ENCODE measurements at places on chromosomes 13 and 19. TPM values are rescaled to one million over a fixed set of nuclear protein-coding genes. Genes with fewer than 3 reads are reported as not detected.

DNA sequence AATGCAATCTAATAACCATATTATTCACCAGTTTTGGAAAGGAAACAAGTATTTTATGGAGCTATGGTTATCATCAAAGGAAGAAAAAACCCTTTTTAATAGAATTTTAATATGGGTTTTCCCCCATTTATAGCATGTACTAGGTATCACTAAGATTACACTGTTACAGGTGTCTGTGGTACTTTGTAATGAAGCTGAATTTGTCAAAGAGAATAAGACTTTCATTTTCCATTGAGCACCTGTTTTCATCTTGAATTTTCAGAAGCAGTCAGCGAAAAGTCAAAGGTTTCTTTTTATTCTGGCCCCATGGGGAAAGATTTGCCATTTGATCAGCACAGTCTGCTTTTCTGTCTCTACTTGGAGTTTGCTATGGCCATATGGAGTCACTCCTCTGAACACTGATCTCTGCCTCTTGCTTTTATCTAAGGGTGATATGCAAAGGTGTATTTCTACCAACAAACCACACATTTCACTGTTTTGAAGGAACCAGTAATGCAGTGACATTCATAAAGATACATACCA, 590.0 kb downstream of the DCT start:
- DNase-seq, result no peak

DNA sequence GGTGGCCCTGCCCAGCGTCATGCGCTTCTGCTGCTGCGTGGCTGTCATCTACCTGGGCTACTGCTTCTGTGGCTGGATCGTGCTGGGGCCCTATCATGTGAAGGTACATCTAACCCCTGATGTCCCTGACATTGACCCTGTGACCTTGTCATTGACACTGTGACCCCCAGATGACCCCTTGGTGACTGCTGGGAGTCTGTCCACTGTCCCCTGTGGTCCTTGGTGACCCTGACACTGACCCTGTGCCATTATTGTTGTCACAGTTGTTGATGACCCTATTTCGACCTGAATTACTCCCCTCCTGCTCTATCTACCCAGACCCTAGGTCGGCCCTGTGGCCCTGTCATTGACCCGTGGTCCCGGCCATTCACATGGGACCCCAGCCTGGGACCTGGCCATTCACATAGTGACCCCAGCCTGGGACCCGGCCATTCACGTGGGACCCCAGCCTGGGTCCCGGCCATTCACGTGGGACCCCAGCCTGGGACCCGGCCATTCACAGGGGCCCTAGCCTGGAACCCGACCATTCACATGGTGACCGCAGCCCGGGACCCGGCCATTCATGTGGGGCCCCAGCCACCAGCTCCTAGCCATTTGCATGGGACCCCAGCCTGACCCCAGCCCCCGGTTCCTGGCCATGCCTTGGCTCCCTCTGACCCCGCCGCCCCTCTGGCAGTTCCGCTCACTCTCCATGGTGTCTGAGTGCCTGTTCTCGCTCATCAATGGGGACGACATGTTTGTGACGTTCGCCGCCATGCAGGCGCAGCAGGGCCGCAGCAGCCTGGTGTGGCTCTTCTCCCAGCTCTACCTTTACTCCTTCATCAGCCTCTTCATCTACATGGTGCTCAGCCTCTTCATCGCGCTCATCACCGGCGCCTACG, 5.7 kb upstream of the PNPLA6 start:
- DNase-seq, result no peak

GRCh38 chr13:99859178-99860177, 112.1 kb downstream of the ZIC5 start:
- DNase-seq, result no peak

DNA sequence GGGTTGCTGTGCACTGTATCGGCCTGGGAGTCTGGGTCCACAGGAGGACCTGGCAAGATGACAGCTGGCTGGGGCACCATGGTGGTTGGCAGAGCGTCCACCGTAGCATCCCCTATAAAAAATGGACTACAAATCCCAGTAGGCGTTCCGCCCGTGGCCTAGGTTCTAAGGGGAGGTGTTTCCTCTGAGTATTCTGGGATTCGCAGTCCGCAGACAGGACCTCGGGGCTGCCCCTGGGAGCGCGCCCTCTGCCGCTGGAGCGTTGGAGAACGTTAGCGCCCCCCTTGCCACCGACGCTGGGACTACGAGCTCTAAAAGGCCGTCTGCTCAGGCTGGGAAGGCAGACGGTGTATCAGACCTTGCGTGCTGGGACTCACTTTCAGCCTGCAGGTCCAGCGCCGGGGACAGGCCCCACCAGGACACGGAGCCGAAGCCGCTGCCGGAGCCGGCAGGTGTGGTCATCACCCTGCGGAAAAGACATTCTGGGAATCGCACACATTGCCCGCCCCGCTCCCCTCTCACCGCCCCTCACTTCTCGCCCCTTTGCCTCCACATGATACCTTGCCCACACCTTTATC, 372 bp downstream of the DNAAF3 start:
- peak; percentile 82 for DNase-seq

GRCh38 chr13:107450931-107451330, 764.4 kb downstream of the LIG4 start:
- DNase-seq, result no peak

- DNase-seq, result no peak
Measured at GRCh38 chr13:44255771-44256364, 117.8 kb upstream of the SERP2 start.

DNA sequence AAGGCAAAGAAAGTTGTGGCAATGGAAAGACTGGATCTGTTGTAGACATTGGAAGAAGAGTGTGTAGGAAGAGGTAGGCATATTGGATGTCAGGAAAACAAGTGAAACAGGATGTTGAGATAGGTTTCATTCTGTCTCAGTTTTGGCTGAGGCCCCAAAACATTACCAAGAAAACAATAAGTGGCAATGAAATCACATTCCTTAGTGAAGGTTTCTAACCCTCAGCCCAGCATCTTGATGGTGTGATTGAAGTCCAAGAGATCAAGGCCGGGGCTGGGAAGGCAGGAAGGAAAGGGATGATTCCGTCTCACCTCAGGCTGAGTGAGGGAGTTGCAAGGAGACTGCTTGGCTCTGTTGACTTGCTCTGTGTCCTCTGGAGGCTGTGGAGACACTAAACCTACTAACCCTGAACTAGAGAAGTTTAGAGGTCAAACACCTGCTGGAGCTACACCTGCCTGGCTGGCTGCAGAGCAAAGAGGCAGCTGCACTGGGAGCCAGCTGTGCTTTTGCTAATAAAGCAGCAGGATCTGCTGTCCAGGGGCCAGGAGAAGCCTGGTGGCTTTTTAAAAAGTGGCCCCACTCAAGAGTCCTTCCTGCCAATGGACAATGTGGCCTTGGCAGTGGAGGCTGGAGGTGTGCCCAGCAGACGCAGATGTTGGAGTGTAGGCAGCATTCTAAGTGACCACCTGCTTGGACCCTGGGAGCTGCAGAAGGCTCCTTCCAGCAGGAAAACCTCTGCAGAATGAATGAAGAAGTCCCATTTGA, 53.6 kb downstream of the DGKH start:
- no peak for DNase-seq

- peak; percentile 81 for DNase-seq
Measured at GRCh38 chr19:46542428-46543230, 47.0 kb upstream of the PNMA8B start.

- DNase-seq, result no peak
Measured at GRCh38 chr19:29364224-29364726, 151.3 kb upstream of the UQCRFS1 start.

DNA sequence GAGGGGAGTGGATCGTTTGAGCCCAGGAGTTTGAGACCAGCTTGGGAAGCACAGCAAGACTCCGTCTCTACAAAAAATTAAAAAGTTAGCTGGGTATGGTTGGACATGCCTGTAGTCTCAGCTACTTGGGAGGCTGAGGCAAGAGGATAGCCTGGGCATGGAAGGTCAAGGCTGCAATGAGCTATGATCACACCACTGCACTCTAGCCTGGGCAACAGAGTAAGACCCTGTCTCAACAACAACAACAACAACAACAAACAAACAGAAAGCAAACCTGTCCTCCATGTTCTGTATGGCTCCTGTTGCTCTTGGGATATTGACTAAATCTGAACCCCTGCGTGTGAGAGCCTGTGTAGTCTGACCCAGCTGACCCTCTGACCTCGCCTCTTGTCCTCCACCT, 14.9 kb downstream of the CEBPA start:
- no peak for DNase-seq

- DNase-seq, result no peak
Measured at GRCh38 chr19:28961772-28962500, 251.0 kb downstream of the UQCRFS1 start.

DNA sequence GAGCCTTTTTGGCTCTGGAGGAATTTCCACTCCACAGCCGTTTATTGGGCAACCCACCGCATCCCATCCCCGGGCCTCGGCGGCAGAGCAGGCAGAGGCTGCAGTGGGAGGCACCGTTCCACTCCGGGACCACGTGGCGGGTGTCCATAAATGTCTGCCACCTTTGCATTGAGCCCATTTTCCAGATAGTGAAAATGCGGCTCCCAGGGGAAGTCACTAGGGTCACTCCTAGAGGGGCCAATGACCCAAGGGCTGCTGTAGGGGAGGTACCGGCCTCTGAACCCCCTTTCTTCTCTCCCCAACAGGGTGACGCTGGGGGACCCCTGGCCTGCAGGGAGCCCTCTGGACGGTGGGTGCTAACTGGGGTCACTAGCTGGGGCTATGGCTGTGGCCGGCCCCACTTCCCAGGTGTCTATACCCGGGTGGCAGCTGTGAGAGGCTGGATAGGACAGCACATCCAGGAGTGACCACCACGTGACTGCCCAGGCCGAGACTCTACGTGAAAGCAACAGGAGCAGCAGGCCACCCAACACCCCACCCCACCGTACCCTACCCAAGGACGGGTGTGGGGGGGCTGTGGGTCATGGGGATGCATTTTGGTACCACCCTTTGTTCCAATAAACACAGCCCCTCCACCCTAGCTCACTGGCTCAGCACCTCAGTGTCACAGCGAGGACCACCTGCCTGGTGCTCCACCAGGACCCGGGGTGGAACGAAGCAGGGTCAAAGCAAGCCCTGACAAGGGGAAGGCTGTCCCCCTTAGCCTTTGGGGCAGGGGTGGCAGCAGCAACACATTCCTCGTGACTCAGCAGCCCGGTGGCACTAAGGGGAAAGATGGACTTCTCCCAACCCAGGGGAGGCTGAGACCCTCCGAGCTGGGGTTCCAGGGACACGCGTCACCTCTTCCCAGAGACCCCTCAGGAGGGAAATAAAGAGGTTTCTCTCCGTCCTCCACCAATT, 1.5 kb downstream of the TIMM13 start:
- DNase-seq, result no peak

DNA sequence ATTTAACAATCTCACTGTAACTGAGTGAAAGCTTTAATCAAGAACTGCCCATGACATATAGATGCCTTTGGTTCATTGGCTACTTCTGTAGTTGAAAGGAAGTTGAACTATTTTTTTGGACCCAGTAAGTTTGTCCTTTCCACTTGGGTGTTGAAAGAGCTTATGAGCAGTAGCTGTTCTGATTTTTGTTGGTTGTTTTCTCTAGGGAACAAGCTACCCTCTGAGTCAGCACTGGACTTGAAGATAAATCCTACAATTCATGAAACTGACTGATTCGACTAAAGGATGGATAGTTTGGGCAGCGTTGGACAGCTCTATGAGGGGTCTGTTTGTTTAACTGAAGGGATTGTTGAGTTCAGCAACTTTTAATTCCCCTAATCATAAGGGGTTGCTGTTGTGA, 101.0 kb downstream of the PAN3 start:
- DNase-seq, result no peak

DNA sequence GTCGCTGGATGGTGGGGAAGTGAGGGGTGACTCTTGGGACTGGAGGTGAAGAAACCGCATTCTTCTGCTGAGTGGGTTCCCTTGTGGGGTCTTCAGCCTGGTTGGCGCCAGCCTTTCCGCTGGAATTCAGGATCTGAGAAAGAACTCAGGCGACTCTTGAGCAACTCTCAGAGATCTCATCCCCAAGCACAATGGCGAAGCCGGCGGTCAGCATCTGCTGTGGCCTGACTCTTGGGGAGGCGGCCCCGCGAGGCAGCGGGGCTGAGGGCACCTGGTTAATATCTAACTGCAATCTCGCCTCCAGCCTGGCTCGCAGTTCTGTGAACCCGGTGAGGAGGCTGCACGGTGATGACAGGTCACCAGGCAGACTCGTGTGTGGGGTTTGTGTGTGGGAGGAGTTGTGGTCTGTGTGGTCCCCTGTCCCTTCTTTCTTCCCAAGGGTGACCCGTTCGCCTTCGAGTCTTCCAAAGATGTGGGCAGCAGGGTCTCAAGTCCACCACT, 883 bp downstream of the ZNF441 start:
- DNase-seq, result peak; percentile 6

- no peak for DNase-seq
Measured at GRCh38 chr13:46596466-46596865, 43.5 kb downstream of the LRCH1 start.

- DNase-seq, result no peak
Measured at GRCh38 chr19:46387713-46388130, 25.6 kb downstream of the CCDC8 start.

DNA sequence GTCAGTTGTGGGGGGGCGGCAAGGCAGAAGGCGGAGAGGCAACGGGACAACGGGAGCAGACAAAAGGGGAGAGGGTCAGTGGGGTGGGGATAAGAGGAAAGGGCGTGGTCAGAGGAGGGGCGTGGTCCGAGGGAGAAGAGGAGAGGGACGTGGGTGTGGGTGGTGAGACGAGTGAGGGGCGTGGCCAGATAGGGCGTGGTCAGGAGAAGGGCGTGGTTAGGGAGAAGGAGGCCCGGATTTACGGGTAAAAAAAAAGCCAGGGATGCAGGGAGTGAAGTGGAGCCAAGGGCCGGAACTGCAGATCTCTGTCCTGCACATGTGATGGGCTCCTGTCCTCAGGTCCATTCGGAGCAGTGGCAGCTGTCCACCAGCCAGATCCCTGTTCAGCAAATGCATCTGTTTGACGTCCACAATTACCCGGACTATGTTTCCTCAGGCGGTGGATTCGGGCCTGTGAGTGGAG, 21.5 kb downstream of the CPT1C start:
- DNase-seq, result peak; percentile 47

DNA sequence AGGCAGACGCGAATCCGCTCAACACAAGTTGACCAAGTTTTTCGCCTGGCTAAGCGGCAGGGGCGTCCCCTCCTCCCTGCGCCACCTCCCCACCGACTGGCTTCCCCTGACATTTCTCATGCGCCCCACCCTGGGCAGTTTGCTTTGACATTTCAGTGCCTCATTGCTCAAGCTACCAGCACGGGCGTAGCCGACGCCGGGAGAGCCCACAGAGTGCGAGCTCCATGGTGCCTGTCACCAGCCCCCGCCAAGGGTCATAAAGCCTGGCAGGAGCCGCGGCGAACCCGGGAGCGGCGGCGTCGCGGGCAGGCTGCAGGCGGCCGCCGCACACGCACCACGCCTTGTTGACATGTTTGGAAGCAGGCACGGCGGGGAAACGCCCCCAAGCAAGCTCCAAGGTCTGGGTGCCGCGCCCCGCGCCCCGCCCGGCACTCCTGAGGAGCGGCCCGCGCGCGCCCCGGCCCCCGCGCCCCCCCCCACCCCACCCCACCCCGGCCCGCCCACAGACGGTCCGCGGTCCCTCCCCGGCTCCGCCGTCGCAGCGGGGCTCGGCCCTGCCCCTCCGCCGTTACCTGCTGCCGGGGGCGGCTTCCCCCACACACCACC, 601 bp downstream of the FBXL3 start:
- peak; percentile 80 for DNase-seq

QPCTL gene
- total RNA-seq, result 42.8 TPM

MATK gene
- total RNA-seq, result not detected

ADGRE2 gene
- total RNA-seq, result 0.26 TPM

SBK2 gene
- 3.5 TPM for total RNA-seq

OLFM4 gene
- total RNA-seq, result not detected

NDUFA3 gene
- total RNA-seq, result 134 TPM

CCDC122 gene
- total RNA-seq, result 7.9 TPM

MBD3L2B gene
- not detected for total RNA-seq

CFAP97D2 gene
- not detected for total RNA-seq
